Mesenteric fat pad (tissue), 1 donor: ENCODE measurements at places on chromosomes 3 and 15. TPM values are rescaled to one million over a fixed set of nuclear protein-coding genes. Genes with fewer than 3 reads are reported as not detected.

The NBEAL2 gene
- total RNA-seq: 42.9 TPM

DNA sequence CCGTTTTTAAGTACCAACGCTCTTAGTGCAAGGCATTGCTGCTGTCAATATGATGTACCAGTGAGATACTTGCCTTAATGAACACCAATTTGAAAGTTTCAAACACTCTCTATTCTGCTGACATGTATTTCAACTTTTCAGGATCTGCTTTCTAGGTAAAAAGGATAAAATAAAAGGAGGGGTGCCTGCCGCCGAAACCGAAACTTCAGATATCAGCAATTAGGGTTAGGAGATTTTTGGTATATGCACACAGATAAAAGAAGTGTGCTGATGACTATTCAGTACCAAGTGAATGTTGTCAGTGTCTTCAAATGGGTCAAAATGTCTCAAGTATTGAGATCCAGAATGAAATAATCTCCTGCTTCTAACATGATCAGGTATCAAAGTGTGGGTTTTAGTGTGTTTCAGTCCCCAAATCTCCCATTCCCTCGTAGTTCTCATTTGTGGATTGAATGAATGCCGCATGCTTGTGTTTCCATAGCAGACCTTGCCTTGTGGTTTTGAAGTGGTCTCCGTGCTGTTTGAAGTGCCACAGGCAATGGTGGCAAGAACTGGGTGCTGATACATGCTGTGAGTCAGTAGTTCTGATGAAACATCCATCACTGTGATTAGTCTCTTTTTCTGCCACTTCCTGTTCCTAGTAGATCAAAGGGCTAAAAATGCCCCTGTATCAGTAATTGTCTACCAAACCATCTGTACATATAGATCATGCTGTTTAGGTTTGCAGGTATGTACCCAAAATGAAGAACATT is 22.5 kb downstream of the CHST14 start:
- no peak for DNase-seq

GRCh38 chr15:81410318-81410753 is 36.3 kb upstream of the TMC3 start:
- no peak for DNase-seq

DNA sequence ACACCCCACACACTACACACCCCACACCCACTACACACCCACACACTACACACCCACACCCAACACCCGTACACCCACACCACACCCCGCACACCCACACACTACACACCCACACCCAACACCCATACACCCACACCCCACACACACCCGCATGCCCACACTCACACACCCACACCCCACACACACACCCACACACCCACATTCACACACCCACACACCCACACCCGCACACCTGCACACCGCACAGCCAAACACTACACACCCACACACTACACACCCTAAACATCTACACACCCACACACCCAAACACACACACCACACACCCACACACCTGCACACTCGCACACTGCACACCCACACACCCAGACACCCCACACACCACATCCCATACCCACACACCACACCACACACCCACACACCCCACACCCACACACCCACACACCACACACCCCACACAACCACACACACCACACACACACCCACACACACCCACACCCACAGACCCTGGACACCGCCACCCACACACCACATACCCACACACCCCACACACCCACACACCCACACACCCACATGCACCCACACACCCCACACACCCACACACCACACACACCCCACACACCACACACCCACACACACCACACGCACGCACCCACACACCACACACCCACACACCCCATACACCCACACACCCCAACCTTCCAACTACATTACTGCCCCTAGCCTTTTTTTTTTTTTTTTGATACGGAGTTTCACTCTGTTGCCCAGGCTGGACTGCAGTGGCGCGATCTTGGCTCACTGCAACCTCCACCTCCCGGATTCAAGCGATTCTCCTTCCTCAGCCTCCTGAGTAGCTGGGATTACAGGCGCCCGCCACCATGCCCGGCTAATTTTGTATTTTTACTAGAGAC is 16.9 kb downstream of the CEP19 start:
- DNase-seq: no peak

The CEMIP gene
- total RNA-seq: 5.9 TPM

The FRMD5 gene
- 0.13 TPM for total RNA-seq

GRCh38 chr15:51884517-51885236 is 55.2 kb downstream of the TMOD3 start:
- no peak for DNase-seq

The IL17RE gene
- total RNA-seq: 20.2 TPM

GRCh38 chr3:79040701-79041100 is 727.1 kb downstream of the ROBO1 start:
- DNase-seq: no peak

DNA sequence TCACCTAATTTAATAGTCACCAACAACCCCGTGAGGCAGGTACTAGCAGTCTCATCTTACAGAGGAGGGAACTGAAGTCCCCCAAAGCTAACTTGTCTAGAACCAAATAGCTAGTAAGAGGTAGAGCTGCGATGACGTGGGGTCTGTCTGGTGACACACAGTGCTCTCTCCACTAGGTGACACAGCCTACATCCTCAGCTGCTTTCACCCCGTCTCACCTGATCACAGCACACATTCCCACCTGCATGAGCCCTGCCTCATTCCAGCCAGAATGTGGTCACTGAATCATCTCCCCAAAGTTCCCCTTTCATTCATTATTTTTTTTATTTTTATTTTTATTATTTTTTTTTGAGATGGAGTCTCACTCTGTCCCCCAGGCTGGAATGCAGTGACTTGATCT is 21.3 kb upstream of the MAGEF1 start:
- DNase-seq: peak; percentile 5

GRCh38 chr3:6182909-6183308 is 678.0 kb upstream of the GRM7 start:
- DNase-seq: no peak

DNA sequence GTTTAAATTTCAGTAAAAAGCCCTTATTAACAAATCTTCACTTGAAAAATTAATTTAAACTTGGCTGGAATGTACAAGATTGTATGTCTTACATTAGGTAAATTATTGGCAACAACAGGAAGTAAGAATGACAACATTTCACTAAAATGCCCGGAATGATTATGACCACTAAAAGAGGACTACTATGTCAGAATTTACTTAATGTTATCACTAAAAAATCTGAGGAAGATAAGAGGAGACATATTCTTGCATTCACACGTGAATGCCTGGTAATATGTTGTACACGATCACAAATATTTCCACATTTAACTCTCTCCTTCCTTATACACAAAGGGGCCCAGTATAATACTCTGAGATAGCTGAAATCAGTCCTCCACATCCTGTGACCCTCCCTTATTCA is 29.7 kb downstream of the VGLL3 start:
- DNase-seq: no peak

GRCh38 chr3:164465172-164465571 is 613.1 kb downstream of the SI start:
- DNase-seq: no peak

DNA sequence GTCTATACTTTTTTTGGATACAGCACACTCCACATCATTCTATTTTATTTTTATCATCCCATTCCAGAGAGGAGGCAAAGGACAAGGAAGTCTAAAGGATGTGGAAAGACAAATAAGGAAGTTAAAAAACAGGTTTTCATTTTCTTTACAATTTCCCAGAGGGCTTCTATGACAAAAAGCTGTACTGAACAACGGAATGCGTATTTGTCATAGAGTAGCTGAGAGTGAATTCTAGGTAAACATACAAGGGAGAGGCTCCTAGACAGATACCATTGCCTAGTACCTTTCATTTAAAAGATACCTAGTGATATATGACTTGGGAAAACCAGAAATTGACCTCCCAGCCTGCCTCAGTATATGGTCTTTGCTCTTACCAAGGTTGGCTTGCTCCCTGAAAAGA is 341.7 kb downstream of the FHIT start:
- DNase-seq: no peak

DNA sequence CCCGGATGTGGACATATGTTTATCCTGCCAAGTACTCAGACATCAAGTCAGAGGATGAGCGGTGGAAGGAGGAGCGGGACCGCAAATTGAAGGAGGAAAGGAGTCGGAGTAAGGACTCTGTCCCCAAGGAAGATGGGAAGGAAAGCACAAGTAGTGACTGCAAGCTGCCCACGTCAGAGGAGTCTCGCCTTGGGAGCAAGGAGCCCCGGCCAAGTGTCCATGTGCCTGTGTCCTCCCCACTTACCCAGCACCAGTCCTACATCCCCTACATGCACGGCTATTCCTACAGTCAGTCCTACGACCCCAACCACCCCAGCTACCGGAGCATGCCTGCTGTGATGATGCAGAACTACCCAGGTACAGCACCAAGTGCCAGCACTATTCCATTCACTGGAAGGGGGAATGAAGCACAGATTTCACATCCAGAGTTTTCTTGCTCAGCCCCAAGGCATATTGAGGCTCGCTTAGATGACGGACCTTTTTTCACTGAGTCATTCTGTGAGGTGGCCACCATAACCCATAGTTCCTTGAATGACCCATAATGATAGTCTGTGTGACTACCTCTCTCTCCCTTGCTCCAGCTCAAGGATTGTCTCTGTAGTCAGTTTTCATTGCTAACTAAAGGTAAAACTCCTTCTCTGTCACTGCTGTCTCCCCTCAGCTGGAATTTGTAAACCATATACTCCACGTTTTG is 97.1 kb downstream of the RBPMS2 start:
- no peak for DNase-seq

- no peak for DNase-seq
These were observed 11.5 kb downstream of the POMGNT2 start for GRCh38 chr3:43094381-43094780.

DNA sequence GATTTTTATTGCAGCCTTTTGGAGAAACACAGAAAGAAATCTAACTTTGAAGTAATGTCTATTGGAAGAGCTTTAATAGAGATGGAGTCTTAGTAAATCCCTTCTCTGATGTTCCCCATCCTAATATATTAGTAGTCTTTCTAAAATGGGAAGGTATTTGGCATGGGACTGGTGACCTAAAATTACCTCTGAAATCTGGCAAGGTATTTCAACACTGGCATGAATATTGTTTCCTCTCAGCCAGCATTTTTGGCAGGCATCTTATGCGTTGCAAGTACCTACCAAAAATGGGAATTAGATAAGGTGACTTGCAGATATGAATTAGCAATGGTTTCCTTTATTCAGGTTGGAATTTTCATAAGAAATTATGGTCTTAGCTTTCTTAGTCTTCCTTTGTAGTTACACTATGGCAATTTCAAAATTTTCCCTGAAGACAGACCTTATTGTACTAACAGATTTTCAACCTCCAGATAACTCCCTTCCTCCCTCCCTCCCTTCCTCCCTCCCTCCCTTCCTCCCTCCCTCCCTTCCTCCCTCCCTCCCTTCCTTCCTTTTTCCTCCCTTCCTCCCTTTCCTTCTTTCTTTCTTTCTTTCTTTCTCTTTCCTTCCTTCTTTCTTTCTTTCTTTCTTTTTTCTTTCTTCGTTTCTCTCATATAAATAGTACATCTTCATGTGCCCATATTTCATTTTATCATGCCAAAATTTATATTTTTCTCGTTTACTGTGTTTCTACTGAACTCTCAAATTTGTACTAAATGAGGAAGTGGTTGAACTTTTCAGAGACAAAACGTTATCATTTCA is 168.2 kb upstream of the KCNMB2 start:
- DNase-seq: no peak

DNA sequence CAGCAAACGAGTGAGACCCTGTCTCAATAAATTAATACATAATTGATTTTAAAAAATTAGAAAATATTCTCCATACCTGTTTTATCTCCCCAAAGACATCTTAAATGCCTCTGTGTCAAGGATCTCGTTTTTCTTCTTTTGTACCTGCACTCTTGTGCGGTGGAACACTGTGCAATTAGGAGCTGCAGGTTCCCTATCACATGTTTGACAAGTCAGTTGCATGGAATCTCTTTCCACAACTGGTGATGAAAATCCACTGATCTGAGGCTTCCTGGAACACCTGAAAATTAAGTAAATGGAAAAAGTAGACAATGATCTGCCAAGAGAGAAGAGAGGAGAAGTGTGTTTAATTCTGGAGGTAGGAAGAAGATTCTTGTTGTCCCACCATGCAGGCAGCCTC is 3.0 kb upstream of the SNX22 start:
- no peak for DNase-seq

- no peak for DNase-seq
These were observed 213.2 kb upstream of the NR2F2 start for GRCh38 chr15:96117270-96117669.

The TNNC1 gene
- total RNA-seq: not detected

DNA sequence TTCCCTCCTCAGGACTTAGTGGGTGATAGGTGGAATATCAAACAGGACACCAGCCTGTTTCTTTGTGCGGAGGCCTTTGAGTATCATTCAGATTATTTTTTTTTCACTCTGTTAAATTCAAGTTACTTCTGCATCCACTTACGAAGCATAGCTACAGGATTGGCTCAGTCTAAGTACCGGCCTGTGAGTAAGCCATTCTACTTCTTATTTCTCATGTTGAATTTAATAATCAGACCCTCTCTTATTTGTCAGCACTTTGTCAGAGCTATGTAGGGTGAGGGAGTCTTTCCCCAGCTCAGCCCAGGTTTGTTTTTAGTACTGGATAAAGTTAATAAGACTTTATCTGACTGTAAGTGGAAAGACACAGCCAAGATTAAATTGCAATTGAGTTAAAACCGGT is 54.7 kb downstream of the ITPR1 start:
- no peak for DNase-seq

The KY gene
- total RNA-seq: not detected

GRCh38 chr3:33096093-33096868 is 665 bp downstream of the GLB1 start:
- no peak for DNase-seq

DNA sequence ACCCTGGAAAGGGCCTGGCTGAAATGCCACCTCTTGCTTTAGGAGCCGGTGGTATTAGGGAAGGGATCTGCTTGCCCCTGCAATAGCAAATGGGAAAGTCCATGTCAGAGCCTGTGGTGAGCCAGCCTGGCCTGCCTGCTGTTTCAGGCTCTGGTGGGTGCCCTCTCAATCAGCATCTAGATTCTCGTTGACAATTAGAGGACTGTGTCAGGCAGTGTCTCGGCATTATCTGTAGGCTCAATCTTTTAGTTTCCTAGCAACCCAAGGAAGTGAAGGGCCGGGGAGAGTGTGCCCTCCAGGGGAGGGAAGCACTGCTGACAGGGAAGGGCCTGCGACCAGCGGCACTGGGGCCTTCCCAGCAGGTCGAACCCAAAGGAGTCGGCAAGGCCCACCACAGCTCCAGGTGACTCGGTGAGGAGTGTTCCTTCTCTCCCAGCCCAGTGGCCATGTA is 42.1 kb downstream of the TLE3 start:
- peak; percentile 71 for DNase-seq

- DNase-seq: no peak
These were observed 10.7 kb downstream of the MTHFS start for GRCh38 chr15:79886124-79886523.

DNA sequence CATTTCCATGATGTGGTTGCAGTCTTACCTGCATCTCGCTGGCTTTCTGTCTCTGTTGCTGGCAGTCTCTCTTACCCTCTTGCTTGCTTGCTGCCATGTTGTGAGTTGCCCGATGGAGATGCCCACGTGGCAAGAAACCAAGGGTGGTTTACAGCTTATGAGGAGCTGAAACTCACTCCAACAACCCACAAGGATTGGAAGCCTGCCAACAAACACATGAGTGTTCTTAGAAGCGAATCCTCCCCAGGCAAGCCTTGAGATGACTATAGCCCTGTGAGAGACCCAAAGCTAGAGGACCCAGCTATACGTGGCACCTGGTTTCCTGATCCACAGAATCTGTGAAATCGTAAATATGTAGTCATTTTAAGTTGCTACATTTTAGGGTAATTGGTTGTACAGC is 490.9 kb upstream of the ADAMTS9 start:
- DNase-seq: no peak

The FANCD2OS gene
- total RNA-seq: not detected

- no peak for DNase-seq
These were observed 294.1 kb upstream of the UBE2E2 start for GRCh38 chr3:22908989-22909507.

The ABHD17C gene
- 5.0 TPM for total RNA-seq
